Peyer's patch (tissue), 4 donors: ENCODE measurements at places on chromosomes 12 and 14. TPM values are rescaled to one million over a fixed set of nuclear protein-coding genes. Genes with fewer than 3 reads are reported as not detected.
A peak's percentile ranks its signal among the peaks of the same experiment; 100 is the strongest.

DNA sequence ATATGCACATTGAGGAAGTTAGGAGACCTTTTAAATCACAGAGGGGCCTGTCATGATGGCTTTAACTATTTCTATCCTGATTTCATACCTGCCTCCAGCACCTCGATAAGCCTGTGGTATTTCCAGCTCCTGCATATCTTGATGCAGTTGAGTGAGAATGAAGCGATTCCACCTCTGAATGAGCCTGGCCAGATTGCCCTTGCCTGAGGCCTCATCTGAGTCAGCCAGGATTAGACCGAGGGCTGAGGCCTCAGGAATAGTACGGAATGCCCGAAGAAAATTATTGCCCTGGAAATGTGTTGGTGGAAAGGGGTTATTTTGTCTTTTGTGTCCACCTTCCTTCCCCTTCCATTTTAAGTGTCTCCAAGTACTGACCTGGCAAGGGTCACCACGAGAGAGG, 8.4 kb upstream of the CNPY2 start:
- no peak for DNase-seq

DNA sequence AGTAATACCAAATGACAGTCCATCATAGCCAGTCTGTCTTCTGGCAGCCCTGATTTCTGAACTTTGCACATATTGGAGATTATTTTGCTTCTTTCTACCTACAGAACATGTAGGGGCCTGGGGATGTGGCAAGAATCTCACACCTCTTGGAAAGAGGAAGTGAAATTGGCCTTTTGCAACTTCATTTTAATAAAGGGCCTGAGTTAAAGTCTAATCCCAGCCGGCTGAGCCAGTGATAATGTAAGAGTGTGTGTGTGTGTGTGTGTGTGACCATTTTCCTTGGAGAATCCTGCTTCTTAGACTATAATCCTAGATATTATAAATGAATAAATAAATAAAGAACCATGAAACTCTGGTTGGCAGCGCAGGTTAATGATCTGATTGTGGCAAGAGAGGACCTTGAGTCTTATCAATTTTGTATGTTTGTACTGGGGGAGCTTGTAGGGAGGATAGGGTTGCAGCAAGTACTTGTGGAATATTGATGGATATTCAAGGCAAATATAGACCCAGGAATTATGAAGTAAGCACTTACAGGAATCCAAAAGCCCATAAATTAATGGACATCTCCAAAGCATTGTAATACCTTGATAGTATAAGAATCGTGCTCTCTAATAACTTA, 233.2 kb upstream of the AMIGO2 start:
- no peak for DNase-seq

DNA sequence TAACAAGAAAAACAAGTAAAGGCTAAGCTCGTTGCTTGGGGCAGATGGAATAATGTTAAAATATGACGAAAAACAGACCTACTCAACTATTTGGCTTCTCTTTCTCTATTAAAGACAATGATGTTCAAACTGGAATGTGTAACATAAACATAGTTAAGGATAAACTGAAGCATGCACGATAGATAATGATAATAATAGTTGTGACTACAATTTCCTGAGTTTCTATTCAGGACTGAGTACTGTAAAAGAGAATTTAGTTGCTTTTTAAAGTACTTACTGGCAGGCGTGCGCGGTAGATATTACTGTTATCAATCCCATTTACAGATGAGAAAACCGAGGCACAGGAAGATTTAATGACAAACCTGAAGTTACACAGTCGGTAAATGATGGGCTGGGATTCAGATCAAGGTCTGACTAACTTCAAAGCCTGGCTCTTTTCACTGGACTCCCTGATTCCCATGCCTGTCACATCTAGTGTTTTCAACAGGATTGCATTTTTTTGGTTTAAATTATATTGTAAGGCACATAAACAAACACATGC, 103.0 kb downstream of the CRADD start:
- no peak for DNase-seq

DNA sequence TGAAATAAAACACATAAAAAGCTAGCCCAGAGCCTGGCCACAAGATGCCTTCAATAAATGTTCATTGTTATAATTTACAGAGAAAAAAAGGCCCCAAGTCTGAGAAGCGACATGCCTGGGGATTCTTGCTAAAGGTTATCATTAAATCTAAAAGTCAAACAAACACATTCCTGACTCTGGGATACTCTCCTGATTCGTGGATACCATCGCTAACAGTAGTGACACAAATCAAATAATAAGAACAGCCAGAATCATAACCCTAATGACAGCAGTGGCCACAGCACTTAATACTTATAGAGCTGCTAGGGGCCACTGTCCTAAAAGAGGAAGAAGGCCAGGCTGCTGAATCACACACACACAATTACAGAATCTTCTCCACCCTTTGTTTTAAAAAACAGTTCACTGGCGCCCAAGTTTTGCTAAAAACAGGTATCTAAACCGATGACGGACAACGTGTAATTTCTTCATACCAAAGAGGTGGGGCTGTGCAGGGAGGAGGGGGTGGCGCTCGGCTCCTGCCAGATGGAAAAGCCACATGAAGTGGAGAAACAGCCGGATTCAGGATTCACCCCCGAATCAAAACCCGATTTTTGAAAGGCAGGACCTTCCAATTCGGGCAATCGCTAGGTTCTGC, 1.2 kb downstream of the CLIP1 start:
- DNase-seq = no peak

GRCh38 chr14:87142551-87143211, 850.3 kb downstream of the GALC start:
- DNase-seq = no peak

DNA sequence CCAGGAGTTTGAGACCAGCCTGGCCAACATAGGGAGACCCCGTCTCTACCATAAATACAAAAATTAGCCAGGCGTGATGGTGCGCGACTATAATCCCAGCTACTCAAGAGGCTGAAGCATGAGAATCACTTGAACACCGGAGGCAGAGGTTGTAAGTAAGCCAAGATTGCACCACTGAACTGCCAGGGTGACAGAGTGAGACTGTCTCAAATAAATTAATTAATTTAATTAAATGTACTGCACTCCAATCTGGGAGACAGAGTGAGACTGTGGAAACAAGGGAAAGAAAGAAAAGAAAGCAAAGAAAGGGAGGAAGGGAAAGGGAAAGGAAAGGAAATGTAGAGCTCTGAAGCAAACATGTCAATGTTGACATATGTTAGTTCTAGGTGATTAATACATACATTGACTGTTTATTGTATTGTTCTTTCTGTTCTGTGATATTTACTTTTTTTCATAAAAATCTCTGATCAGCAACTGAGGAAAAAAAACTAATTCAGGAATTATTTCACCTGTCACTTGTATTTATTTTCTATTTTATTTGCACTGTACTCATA, 99.6 kb downstream of the DENND5B start:
- DNase-seq = no peak

GRCh38 chr12:124557518-124558223, 9.7 kb downstream of the NCOR2 start:
- DNase-seq = no peak

DNA sequence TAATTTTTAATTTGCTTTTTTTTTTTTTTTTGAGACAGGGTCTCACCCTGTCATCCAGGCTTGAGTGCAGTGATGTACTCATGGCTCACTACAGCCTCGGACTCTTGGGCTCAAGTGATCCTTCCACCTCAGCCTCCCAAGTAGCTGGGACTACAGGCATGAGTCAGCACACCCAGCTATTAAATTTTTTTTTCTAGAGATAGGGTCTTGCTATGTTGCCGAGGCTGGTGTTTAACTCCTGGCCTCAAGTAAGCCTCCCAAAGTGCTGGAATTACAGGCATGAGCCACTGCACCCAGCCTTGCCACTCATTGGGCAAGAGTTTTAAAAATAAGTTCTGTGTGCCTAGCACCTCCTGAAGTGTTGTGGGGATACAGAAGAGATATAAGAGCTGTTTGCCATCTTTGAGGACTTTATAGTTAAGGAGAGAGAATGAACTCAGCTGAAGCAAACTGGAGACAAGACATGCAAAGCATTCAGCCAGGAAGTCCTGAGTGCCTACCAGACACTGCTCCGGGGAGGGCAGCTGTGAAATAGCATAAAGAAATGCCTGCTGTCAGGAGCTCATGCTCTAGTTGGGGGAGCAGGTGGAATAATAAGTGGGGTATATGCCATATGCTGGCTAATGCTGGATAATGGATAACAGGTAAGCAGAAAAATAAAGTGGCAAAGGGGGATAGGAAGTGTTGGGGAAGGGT, 15.0 kb upstream of the EMP1 start:
- no peak for DNase-seq

- no peak for DNase-seq
These were observed 711 bp downstream of the ANO4 start for GRCh38 chr12:100795174-100795799.

DNA sequence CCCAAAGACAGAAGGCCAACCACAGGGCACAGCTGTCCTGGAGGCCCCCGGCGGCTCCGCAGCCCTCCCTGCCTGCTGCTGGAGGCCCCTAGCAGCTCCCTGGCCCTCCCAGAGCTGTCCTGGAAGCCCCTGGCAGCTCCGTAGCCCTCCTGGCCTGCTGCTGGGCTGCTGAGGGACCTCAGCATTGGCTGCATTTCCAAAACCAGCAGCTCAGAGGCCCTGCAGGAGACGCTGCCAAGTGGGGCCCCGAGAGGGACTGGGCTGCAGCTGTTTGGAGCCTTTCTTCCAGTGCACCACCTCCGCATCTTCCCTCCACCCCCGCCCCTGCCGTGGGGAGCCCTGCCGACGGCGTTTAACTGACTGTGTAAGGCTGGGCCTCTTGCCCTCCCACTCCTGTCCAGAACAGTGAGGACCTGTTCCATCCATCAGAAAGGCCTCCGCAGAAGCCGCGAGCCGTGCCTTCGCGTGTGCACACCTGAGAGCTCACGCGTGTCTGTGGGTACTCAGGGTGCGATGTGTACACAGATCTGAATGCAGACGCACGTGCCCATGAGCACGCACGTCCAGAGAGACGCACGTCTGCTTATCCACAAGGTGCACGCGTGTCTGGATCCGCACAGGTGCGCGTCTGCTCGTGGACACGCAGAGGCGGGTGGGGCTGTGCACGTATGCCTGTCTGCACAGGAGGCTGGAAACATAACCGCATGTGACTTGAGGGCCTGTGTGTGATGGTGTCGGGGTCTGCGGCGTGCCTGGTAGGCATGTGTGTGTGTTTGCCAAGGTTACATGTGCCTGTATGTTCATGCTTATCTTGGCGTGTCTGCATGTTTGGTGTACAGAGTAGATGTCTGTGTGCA, 57.0 kb upstream of the FBRSL1 start:
- no peak for DNase-seq

DNA sequence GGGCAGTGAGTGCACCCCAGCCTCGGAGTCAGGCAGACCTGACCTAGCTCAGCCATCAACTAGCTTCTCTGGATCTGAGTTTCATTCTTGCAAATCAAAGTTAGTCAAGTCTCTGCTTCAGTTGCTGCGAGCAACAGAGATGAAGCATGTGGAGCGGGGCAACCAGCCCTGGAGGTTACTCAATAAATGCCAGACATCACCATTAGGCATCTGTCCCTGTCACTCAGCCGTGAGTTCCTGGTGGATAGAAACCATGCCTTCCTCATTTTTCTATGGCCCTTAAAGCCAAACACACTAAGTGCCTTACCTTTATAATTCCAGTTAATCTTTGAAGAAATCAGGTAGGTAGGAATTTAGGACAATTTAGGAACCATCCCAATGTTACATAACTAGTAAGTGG, 19.3 kb downstream of the RFX4 start:
- no peak for DNase-seq

GRCh38 chr12:9702255-9702654, 30.6 kb downstream of the CLECL1 start:
- peak; percentile 77 for DNase-seq

DNA sequence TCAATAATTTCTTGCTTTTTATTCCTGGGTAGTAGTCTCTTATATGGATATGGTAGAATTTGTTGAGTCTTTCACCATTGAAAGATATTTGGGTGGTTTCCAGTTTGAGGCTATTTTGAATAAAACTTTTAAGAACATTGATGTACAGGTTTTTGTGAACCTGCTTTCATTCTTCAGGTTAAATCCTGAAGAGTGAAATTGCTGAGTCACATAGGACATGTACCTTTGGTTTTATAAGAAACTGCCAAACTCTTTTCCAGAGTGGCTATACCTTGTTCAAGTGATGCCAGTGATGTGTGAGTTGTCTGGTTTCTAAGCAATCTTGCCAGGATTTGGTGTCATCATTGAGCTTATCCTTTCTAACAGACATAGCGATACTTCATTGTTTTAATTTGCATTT, 184.6 kb upstream of the PZP start:
- no peak for DNase-seq

DNA sequence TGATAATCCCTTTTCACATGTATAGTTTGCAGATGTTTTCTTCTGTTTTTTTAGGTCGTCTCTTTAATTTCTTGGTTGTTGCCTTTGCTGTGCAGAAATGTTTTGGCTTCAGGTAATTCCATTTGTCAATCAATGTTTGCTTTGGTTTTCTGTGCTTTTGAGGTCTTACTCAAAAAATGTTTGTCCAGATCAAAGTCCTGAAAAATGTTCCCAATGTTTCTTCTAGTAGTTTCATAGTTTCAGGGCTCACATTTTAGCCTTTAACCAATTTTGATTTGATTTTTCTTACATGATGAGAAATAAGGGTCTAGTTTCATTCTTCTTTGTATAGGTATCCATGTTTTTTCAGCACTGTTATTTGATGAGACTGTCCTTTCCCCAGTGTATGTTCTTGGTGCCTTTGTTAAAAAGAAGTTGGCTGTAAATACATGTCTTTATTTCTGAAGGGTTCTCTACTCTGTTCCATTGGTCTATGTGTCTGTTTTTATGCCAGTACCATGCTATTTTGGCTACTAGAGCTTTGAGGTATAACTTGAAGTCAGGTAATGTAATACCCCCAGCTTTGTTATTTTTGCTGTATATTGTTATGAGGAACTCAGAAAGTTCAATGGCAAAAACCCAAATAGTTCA, 578.7 kb upstream of the SEL1L start:
- no peak for DNase-seq

DNA sequence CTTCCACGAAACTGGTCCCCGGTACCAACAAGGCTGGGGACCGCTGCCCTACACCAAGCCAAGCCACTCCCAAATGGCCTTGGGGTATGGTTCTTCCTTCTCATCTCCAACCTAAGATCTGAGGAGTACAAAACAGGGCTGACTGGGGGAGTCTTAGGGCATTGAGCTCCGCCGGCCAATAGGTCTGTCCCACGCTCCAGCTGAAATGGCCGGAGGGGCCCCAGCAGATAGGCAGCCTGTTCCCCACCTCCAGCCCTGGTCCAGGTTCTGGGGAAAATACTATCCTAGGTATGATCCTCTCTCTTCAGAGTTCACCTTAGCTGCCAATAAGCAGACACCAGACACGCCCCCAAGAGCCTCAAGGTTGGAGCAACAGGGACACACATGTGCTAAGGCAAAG, 90.2 kb downstream of the ACTN1 start:
- DNase-seq = peak; percentile 22

DNA sequence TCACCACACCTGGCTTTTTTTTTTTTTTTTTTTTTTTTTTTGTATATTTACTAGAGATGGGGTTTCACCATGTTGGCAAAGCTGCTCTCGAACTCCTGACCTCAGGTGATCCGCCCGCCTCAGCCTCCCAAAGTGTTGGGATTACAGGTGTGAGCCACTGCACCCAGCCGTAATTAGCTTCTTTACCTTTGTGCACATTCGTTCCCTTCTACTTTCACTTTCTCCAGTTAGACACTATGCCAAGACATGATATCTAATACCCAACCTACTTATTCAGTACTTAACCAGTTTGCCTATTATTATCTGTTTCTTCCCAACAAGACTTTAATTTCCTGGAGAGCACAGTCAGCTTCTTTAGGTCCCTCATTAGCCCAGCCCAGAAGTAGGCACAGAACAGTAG, 5.3 kb downstream of the STYK1 start:
- DNase-seq = no peak

The STXBP6 gene
- total RNA-seq = 54.4 TPM

The FAM90A1 gene
- total RNA-seq = not detected

The TOMM20L gene
- total RNA-seq = not detected
